ENCODE measurements at places on chromosomes 6 and 20.

GRCh38 chr6:5704708-5705107 lies 302.0 kb downstream of the NRN1 start:
- no peak for DNase-seq

DNA sequence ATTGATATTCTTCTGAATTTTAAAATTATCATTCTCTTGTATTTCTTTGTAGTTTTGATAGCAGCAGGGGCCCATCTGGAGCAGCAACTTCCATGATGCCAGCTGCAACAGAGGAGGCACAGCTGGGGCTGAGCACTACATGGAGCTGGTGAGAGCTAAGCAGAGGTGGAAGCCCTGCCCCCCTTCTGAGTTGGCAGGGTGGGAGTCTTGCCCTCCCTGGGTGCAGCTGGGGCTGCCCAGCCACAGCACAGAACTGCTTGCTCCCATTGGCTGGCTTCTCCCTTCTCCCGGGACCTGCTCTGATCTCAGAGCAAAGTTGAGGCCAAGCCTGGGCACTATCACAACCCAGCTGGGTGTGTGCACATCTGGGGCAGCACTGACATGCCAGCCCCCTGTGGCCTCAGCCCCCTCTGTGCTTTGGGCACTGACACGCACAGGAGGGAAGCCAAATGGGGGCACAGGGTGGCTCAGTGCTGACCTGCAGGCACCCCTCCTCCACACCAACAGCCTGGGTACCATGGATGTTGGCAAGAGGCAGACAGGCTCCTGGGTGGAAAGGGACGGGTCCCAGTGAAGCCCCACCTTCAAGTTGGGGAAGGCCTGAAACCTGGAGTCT lies 69.1 kb upstream of the EYA4 start:
- no peak for DNase-seq

GRCh38 chr6:124722141-124722878 lies 239.9 kb upstream of the RNF217 start:
- DNase-seq, result no peak

- DNase-seq, result no peak
These were observed 15.2 kb downstream of the DSE start for GRCh38 chr6:116385921-116386320.

DNA sequence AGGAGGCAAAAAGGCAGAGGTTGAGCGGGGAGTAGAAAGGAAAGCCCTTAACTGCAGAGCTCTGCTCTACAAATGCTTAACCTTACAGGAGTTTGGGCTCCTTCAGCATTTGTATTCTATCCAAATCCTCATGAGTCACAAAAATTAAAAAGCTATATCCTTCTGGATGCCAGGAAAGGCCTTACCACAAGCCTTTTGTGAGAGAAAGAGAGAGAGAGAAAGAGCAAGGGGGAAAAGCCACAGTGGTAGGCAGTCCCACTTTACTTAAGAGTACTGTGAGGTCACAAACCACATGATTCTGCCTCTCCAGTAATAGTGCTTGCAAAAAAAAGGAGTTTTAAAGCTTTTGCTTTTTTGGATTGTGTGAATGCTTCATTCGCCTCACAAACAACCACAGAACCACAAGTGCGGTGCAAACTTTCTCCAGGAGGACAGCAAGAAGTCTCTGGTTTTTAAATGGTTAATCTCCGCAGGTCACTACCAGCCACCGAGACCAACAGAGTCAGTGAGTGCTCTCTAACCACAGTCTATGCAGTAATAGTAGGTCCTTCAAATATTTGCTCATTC lies at the start of gene RUNX2:
Gene RUNX2 (plus strand): TSS at position 375 of the 567 bp plus-strand sequence. CDS start 397 bp downstream, outside the sequence.
- no peak for DNase-seq

DNA sequence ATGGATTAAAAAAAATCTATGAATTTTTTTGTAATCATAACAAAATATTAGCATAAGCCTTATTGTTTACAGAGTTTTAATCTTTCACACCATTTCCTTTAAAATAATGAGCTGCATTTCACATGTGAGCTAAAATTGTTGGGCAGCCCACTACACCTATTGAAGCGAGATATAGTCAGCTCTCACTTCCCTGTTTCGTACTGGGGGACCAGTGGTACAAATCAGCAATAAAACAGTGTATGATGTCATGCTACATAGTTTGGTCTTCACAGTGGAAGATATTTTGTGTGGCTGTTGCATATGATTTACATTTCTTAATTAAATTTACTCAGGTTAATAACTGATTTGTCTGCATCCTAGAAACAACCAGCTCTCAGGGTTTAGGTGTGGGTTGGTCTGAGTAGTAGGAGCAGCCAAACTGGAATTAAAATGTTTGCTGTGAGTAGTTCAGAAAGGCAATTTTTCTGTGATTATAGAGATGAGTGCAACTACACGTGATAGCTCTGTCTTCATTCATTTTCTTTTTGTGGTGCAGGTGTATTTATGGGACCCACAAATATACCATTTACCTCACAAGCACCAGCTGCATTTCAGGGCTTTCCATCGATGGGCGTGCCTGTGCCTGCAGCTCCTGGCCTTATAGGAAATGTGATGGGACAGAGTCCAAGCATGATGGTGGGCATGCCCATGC lies 99.3 kb downstream of the B3GAT2 start:
- DNase-seq, result no peak

- DNase-seq, result no peak
These were observed 25.8 kb downstream of the B4GALT5 start for GRCh38 chr20:49687595-49688567.

DNA sequence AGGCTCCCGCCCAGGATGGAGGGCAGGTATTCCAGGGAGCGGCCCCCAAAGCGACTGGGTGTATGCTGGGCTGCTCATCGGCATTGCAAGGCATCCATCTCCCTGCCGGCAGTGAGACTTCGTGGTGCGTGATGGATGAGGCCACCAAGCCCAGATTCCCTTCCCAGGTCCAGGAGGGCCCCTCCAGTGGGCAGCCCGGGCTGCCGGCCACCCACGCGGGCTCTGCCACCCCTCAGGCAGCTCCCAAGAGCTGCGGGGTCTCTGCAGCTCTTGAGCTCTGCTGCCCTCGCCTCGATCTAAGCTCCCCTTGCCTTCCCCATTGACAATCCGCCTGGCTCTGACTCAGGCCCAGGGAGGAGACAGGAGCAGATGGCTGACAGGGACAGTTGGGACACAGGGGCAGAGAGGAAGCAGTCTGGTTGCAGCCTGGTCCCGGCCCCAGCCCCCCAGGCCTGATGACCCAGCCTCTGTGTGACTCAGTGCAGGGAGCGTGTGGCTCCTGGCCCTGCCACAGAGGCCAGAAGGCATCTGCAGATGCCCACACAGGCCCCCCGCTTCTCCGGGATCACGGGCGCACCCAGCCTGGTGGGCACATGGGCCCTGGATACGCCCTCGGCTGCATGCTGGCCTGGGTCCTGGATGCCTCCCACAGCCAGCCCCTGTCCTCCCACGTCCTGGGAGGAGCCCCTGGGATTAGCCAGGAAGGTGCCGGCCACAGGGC lies 33.0 kb downstream of the SLCO4A1 start:
- no peak for DNase-seq

DNA sequence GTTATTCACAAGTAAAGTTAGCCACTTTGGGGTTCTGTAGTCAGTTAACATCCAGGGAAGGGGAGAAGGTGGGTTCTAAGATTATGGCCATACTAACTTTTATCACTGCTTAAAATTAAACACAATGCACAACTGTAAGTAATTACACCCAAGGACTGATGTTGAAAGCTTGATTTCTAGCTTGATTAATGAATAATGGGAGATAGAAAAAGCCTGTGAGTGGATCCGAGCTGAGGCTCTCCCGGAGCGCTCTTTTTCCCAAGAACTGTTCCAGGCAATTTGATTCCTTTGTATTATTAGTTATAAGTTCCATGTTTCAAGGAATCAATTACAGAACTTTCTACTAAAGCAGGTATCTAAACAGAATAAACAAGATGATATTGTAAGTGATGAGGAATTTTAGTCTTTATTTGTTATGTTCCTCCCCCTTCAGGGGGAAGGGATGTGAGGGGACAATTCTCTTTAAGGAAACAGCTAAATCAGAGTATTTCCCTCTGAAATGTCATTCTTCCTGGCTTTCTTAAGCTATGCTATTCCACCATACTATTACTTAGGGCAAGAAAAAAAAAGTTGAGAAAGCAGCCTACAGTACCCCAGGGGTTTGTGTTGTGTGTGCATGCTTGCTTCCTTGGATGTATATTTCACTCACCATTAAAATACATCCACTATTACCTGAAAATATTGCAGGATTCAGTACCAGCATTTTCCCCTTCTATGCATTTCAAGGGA lies 3.8 kb downstream of the TSHZ2 start:
- no peak for DNase-seq

GRCh38 chr20:61884571-61885389 lies 180.9 kb downstream of the TAF4 start:
- DNase-seq, result no peak

DNA sequence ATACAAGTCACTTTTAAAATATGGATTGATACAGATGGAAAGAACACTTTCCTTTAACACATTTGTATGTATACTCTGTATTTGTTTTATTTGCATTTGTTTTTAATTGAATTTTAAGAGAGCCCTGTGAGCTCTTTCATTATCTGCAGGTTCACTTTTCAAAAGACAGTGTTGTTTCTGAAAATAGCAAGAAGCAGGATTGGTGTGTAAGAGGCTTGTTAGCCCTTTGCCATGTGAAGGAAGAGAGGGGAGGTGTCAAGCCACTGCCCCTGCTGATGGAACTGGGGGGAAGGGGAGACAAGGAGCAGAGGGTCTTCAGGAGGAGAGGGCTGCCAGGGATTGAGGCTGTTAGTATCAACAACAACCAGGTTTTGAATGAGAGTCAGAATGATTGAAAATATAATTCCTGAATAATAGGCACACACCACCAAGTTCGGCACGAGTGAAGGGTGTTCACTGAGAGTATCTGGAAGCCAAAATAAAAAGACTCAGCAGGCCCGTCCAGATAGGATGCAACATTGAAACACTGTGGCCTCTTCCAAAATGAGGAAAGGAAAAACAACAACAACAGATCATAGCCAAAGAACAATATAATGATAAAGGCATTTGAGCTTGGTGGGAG lies 12.6 kb upstream of the PBOV1 start:
- DNase-seq, result no peak

DNA sequence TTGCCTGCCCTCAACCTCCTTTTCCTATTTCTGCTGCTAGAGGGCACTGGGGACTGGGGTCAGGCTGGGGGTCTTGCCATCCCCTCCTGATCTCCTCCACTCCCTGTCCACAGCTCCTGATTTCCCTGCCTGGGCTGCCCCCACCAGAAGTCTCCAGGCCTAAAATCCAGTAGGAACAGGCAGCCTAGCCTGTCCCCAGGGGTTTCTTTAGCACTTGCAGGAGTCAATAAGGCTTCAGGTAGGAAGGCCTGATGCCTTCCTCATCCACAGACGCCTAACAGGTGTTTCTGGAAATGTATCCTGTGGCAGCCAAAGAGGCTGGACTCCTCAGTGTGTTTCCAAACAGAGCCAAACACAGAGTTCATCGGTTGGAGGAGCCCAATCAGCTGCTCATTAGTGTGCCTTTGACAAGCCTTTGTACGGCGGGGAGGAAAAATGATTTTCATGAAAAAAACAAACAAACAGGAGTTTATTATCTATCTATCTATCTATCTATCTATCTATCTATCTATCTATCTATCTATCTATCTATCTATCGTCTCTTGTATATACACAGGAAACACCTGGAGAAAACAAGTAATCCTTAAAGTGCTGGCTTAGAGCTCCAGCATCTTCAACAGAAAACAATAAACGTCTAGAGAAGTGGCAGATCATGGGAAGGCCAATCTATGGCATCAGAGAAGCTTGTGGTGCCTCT lies 3.7 kb upstream of the RAET1E start:
- DNase-seq, result no peak

- no peak for DNase-seq
These were observed 21.7 kb upstream of the BNIP5 start for GRCh38 chr6:36358226-36358915.

DNA sequence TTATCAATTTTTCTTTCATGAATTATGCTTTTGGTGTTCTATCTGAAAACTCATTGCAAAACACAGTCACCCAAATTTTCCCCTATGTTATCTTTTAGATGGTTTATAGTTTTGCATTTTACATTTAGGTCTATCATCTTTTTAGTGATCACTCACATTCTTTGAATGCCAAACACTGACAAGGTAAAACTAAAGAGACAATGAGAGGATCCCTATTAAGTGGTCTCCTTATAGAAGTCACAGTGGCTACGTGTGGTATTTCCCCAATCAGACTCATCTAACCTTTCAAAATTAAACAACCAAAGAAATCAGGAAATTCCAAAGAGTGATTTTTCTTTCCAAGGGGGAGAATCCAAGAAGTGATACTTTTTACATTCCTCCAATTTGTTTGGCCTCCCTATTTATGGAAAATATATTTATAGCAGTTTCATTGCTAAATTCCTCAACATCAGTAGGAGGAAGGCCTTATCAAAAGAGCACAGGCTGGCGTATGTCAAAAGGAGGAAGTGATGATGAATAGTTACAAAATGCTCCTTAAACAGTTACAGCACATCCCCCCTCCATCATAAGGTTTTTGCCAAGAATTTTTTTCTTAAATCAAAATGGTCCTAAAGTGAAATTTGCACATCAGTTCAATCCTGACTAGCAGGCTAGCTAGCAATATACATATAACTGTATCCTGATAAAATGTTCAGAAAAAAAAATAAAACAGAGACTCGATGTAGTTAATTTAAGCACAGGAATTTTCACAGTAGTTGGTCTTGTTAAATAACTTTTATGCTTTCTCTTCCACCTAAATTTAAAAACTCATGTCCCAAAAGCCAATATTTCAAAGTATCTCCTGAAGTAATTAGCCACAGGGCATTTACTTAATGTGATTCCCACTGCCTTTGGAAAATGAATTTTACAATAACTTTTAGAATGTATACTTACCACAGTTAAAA lies 76.2 kb upstream of the IPCEF1 start:
- no peak for DNase-seq

- no peak for DNase-seq
These were observed 81.3 kb downstream of the SAMD5 start for GRCh38 chr6:147589739-147590250.

DNA sequence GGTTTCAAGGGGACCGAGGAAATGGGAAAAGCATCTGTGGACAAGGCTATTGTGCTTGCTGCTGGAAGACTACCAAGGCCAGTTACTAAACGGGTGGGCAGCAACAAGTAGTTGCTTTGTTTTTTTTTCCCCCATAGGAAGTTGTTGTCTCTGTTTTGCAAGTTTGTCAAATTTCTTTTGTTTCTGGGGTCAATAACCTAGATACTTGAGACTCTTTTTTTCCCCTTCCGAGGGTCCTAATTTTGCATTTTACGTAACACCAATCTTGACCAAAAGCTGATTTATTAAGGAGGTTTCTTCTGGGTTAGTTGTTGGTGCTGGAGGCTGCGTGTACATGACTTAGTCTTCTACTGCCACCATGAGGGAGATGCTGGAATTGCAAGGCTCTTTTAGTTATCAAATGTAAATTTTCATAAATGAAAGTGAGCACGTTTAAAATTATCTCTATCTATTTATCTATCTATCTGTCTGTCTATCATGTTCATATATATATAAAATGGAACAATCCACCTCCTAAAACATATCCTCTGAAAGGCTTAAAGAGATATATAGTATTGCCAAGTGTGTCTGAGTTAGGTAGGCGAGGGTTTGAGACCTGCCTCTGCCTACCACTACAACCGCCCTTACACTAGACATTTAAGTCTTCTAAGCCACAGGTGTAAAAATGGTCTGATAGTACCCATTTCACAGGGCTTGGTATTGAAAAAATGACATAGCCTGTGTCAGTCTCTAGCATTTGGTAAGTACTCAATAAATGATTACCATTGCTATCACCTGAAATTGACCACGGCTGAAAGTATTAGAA lies 60.2 kb downstream of the GCLC start:
- peak; percentile 85 for DNase-seq
